K562 (cell line): ENCODE measurements at places on chromosomes 13 and 19.
A peak's percentile ranks its signal among the peaks of the same experiment; 100 is the strongest.

DNA sequence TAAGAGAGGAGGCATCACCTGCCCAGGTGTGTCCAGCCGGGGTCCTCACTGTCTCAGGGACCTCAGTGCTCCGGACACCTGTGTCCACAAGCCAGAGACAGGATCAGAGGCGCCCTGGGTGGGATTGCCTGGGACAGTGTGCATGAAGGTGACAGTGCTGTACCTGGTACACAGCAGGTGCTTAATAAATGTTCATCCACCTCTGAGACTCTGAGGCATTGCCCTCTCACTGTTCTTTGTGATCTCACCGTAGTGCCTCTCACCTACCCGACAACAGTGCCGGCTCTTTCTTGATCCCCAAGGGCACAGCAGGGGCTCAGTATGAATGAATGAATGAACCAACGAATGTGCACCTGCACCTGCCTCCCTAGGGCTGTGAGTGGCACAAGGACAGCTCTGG is 9.2 kb downstream of the RDH13 start:
- DNase-seq = no peak

DNA sequence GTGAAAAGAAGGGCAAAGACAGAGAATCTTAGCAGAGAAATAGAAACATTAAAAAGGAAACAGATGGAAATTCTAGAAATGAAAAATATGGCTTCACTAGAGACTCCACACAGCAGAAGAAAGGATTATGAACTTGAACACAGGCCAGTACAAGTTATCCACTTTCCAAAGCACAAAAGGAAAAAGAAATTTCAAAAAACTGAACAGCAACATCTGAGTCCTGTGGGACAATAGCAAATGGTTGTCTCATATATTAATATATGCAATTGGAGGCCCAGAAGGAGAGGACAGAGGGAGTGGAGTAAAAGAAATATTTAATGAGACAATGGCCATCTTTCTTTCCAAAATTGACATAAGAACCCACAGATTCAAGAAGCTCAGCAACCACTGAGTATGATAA is 141.7 kb upstream of the GJB6 start:
- no peak for DNase-seq

DNA sequence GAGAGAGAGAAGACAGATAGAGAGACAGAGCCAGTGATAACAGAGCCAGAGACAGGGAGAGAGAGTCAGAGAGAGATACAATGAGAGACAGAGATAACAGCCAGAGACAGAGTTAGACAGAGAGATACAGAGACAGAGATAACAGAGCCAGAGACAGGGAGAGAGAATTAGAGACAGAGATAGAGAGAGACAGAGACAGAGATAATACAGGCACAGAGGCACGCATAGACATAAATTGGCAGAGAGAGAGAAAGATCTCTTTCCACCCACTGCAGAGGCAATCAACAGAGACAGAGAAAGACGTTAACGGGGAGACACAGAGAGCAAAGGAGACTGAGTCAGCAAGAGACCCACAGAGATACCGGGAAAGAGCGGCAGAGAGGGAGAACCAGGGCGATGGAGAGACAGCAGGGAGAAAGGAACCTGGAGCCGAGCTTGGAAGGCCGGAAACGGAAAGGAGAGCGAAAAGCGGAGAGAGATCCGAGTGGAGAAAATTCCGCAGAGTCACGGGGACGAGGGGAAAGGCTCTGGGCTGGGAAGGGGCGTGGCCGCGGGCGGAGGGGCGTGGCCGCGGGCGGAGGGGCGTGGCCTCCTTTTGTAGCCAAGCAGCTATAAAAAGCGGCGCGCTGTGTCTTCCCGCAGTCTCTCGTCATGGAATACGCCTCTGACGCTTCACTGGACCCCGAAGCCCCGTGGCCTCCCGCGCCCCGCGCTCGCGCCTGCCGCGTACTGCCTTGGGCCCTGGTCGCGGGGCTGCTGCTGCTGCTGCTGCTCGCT is at the start of gene TNFSF9:
TSS of gene TNFSF9 (plus strand) at position 641 of the 777 bp plus-strand sequence. CDS start at position 652, 11 bp downstream.
- DNase-seq = peak; percentile 90

DNA sequence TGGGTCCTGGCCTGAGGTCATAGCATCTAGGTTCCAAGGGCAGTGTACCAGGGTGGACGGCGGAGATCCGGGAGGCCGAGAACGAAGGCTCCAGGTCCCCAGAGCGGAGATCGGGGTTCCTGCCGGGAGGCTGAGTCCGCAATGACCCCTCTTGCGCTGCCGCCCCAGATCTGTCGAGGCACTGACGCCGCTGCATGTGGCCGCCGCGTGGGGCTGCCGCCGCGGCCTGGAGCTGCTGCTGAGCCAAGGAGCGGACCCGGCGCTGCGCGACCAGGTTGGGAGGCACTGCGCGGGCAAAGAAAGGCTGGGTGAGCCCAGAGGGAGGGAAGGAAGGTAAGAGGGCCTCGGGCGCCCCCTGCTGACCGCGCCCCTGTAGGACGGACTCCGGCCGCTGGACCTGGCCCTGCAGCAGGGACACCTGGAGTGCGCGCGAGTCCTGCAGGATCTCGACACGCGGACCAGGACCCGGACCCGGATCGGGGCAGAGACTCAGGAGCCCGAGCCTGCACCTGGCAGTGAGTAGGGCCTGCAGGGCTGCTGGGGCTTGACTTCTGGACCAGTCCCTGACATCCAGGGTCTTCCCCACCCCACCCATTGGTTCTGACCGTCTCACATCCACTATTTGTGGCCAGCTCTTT is 906 bp downstream of the ANKLE1 start:
- peak; percentile 88 for DNase-seq

DNA sequence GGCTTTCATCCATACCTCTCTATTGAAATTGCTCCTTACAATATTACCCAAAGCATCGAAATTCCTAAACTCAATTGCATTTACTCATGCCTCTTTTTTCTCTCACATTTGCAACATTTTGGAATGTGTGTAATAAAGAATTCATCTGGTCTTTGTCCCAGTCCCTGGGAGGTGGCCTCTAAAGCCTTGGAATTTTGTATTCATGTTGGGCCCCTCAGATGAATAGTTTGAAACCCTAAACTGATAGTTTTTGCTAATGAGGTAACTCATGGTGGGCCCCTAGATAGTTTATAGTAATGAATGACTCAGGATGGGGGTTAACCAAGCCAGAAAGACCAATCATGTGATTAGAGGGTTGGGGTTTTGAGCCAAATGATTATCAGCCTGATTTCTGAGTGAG is 490.4 kb downstream of the DIAPH3 start:
- no peak for DNase-seq

DNA sequence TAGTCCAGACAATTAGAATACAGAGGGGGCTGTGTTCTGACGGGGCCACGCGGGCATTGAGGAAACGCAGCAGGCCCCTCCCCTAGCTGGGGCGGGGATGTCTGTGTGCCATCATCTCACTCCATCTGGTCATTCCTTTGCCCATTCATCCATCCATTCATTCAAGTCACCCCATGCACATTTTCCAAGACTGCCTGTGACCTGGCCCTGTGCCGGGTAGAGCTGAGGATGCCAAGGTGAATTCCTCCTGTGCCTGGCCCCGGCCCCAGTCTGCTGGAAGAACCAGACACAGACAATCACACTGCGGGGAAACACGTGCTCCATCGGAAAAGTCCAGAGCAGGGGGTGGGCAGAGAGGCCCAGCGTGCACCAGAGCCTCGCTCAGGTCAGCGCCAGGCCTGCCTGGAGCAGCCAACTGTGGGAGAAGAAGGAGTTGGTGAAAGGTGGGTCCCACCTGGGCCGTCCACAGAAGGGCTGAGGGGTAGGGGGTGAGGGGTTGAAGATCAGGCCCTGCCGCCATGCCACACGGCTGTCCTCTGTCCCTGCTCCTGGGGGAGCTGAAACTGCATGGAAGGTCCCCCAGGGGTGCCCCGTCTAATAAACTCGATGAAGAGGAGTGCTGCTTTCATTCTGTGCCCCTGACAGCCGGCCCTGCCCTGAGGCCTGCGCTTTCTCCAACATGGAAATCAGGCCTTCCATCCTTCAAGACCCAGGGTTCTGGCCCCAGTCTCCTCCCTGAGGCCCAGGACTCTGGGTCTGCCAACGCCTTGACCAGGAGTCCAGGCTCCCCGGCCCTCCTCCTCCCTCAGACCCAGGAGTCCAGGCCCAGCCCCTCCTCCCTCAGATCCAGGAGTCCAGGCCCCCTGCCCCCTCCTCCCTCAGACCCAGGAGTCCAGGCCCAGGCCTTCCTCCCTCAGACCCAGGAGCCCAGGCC is 1.6 kb upstream of the CACNG6 start:
- DNase-seq = no peak

DNA sequence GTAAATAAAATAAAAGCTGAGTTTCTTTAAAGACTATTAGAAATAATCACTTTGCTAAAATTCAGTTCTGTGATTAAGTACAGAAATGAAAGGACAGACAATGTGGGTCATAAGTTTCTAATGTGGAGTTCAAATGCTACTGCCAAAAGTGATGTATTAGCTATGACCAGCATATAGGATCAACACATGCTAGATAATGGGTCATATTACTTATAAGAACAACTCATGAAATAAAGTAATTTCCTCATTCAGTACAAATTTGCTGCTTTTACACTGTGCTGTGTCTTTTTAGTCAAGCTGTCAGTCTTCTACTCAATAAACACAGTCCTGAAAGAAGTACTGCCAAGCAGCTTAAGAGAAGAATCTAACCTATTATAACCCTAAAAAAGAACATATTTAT is 135.2 kb downstream of the VWA8 start:
- no peak for DNase-seq

- no peak for DNase-seq
These were observed 101.4 kb upstream of the GPR12 start for GRCh38 chr13:26861941-26862340.

GRCh38 chr19:42421101-42421500 is 6.1 kb downstream of the LIPE start:
- DNase-seq = no peak

DNA sequence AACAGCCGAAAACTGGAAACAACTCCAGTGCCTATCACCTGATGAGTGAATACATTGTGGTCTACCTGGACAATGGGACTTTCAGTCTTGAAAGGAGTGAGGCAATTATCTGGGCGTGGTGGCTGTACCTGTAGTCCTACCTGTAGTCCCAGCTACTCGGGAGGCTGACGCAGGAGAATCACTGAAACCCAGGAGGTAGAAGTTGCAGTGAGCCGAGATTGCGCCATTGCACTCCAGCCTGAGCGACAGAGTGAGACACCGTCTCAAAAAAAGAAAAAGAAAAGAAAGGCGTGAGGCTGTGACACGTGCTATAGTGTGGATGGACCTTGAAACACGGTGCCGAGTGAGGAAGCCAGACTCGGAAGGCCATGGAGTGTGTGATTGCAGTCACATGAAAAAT is 4.1 kb upstream of the NTN5 start:
- DNase-seq = no peak

DNA sequence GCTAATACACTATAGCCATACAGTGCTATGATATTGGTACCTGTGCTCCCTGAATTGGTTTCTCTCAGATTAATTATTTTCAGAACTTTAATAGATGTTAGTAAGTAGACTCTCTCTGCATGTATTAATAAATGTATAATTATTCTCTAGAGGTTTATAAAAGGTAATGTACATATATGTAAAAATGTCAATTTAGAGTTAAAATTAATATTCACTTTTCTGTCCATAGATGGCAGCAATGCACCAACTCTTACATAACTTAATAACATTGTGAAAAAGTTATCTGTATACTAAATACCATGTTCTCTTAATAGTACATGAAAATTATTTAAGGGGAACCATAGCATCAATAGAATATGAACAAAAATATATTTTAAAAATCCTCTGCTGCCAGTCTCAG is 515.0 kb upstream of the KLHL1 start:
- no peak for DNase-seq

DNA sequence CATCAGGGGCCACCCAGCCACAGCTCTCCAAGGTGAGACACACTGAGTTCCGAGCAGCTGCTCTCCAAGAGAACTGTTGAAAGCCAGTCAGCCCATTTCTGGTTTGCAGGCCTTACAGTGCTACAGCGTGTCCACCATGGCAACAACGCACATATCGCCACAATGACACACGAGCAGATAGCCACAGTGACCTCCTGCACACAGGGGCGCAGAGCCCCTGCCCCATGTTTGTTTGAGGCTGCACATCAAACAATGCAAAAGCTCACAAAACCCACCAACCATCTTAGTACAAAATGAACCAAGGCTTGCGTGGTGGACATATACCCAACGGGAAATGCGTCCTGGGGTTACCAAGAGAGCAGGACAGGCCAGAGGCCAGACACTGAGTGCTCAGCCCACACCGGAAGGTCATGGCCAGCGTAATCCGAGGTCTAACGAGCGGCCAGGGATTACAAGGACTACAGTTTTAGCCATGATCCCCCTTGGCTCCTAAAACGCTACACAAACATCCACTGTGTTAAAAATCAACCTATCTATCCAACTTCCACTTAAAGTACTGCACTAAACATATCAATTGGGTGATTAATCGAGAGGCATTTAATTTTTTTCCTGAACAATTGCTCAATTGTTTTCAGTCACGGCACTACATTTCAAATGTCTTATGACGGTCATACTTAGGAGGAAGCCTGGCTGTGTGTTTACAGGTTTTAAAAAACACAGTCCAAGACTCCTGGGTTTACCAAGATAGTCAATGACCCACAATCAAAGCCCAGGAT is 56.0 kb downstream of the STK24 start:
- DNase-seq = no peak

- DNase-seq = no peak
These were observed 63.1 kb downstream of the KCNRG start for GRCh38 chr13:50078231-50078894.

DNA sequence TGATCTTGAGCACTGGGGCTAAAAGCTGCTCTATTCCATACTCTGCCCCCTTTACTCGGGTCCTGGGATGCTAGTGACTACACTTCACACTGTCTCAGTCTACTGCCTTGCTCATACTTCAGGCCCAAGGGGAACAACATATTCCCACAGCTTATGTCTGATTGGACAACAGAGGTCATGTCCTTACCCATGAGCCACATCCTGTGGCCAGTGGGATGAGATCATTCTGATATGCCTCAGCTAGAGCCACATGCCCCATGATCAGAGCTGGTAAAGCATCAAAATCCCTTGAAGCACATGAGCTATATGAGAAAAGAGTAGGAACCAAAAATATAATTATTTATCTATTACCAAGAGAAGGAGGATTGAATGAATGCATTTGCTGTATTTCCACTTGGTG is 290.1 kb upstream of the TSHZ3 start:
- no peak for DNase-seq

DNA sequence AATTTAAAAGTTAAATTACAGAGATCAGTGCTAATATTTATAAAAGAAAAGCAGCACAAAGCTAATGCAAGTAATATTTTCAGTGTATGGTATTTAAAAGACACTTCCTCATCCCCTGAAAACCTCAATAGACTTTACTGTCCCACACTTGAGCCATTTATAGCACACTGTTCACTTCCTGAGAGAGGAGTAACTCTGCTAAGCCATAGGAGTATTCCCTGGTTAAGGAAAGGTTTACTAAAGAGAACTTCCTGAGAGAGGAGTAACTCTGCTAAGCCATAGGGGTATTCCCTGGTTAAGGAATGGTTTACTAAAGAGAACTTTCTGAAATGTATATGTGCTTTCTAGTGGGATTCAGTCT is 159.4 kb downstream of the NHLRC3 start:
- DNase-seq = no peak

- DNase-seq = no peak
These were observed 35.0 kb upstream of the OLFM2 start for GRCh38 chr19:9971166-9971897.

GRCh38 chr19:3743486-3743885 is 18.0 kb downstream of the APBA3 start:
- peak; percentile 68 for DNase-seq
